Stimulated activated CD4-positive, alpha-beta T cell treated with anti-CD3 and anti-CD28 coated beads, Interleukin-2, amount 100 ng/mL, for 4 hours (primary cell): ENCODE measurements at places on chromosomes 13 and 19.

DNA sequence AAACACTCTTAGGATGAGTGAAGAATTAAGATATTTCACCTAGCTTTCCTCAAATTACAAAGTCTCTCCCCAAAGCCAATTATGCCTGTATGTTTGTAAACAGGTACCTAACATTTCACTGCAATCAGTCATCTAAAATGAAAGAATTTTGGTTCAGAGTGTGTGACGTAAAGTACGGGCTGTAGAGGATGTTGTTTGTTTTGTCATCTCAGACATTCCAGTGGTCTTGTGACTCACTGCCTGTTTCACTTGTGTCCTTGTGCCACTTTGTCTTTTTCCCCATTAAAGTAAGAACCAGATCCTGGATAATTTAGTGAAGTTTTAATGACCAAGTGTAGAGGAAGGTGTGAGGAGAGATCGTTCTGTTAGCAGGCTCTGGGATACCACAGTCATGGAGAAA lies 28.6 kb upstream of the EID2 start:
- no peak for DNase-seq

- no peak for DNase-seq
Measured at GRCh38 chr19:35085947-35086346, 29.7 kb upstream of the FXYD3 start.

DNA sequence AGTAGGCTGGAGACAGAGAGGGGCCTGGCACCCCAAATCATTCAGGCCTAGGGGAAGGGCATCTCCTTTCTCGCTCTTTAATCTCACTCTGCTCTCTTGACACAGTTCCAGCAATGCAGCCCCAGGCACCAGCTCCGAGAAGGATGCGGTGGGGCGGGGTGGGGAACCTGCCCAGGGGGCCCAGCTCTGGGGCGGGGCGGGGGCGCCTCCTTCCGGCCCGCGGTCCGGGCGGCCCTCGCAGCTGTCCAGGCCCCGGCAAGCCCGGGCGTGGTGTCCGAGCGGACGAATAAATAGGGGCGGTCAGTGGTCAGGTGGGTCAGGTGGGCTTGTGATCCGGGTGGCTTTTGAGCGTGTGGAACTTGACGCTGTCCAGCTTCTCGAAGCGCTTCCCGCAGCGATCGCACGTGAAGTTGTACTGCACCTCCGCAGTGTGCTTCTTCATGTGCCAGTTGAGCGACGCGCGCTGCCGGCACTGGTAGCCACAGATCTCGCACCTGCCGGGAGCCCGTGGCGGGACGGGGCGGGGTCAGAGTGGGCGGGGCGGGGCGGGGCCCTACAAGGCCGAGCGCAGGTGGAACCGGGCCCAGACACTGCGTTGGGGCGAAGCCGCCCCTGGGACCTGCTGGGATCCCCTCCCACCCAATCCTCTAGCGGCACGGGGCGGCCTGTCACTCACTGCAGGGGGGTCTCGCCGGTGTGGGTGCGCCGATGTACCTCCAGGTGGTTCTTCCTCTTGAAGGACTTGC lies 2.7 kb upstream of the ELAVL3 start:
- DNase-seq: no peak

DNA sequence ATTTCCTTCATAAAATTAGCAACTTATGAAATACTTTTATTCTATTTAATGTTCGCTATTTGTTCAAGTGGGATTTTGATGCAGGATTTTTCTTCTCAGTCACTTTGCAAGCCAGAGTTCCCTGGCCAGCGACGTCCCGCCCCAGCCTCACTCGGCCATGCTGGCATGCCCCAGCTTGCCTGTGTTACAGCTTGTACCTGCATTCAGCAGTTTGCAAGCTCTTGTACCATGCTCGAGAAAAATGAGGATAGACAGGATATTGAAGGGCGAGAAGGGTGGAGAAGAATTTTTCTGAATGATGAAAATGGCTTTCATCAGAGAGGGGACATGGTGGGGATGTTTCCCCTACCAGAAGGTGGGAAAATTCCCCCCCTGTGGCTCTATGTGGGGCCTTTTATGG lies 2180.2 kb upstream of the PCDH20 start:
- DNase-seq: no peak

DNA sequence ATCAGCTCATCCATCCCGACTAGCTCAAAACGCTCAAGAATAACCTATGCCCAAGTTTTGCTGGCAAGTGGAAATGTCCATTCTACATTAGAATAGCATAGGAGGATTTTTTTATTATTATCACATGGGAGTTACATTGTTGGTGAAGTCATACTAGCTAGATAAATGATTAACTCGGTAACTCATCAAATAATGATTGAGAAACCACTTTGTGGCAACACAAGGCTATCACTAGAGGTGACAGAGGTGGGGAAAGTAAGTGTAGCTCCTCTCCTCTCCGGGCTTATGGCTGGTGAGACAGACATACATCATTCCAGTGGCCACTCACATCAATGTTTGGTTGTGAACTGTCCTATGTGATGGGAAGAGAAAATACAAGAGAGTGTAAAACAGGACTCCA lies 161.6 kb downstream of the ZIC5 start:
- DNase-seq: no peak

DNA sequence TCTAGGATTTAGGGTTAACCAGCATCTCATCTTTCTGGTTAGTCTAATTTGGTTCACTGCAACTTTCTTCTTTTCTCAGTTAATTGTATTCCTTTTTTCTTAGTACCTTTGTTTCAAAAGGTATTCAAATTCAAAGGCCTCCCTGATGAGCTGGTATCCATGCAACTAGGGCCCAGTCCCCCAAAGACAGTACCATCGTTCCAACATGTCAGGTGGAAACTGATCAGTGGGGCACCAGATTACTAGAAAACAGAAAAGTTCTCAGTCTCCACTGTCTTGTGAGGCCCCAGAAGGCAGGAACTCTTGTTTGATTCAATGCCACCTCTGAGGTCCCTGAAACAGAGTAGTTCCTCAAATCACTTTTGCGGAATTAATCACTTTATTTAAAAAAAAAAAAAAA lies 303.2 kb upstream of the NBEA start:
- DNase-seq: no peak

- DNase-seq: no peak
Measured at GRCh38 chr13:51343475-51343874, 4.0 kb downstream of the SERPINE3 start.
